HT-29 (cell line): ENCODE measurements at places on chromosomes 3 and 15. TPM values are rescaled to one million over a fixed set of nuclear protein-coding genes. Genes with fewer than 3 reads are reported as not detected.

The FHIT gene
- not detected in 2 replicates for total RNA-seq

The LTF gene
- total RNA-seq: 0.03 and 1.1 TPM in 2 replicates

The WDR93 gene
- 0.08 and 0.61 TPM in 2 replicates for total RNA-seq

The ALS2CL gene
- total RNA-seq: 13.2 and 14.9 TPM in 2 replicates

The PPP2R3A gene
- total RNA-seq: 2.1 and 2.3 TPM in 2 replicates

The CDC25A gene
- total RNA-seq: 16.3 and 33.6 TPM in 2 replicates

The ANKRD63 gene
- total RNA-seq: not detected in 2 replicates

The EHD4 gene
- 54.2 and 60.6 TPM in 2 replicates for total RNA-seq

The KNG1 gene
- not detected in 2 replicates for total RNA-seq

The PDIA3 gene
- 560 and 640 TPM in 2 replicates for total RNA-seq

DNA sequence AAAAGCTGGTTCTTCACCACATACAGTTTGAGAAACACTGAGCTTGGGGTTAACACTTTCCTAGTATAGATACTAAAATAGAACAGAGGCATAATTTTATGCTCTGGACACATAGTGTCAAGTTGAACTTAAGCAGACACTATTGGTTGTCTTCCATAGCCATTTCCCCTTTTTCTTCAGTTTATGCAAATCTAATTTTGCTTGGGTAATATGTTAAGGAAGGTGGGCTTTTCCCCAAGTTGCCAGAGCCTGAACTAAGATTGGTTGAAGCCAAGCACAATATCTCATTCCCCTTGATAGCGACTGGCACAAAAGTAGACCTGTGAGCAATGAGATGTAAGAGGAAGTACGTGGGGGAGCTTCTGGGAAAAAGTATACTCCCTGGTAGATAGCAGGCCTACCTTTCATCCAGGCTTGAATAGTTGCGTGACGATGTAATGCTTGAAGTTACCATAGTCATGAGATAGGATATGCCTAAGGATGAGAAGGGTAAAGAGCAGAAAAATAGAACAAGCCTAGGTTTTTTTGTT, 4.5 kb upstream of the POPDC2 start:
- no peak for DNase-seq

GRCh38 chr3:16723978-16724377, 118.8 kb upstream of the DAZL start:
- DNase-seq: peak; percentile 27

DNA sequence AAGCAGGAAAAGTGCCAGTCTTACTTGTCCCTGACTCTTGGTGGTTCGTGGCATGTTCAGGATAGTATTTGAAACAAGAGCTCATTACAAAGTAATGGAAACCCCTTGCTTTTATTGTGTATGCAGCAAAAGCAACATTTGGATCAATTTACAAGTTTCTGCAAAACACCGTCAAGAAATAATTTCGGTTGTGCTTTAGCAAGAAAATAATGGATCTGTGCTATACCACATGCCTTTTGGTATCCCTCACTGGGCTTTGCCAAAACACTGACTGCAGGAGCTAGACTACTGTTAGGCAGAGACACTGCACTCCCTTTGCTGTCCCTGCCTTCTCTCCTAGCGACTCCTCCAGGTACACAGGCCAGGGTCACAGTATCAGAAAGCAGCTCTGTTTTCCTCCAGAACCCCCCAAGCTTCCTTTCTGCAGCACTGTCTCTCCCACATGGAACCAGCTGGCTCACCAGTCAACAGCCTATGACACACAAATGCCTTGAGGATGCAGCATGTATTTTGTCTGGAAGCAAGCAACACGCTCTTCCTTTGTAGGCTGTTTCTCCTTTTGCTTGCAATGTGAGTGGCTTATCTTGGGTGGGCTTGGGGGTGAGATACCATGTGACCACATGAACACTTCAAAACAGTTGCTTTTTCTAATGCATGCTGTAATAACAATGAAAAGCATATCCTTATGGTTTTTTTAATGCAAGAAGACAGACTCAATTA, 111.4 kb downstream of the PGPEP1L start:
- DNase-seq: no peak

GRCh38 chr15:62505762-62506161, 340.7 kb upstream of the C2CD4B start:
- DNase-seq: no peak

- no peak for DNase-seq
These were observed 1.5 kb upstream of the AMOTL2 start for GRCh38 chr3:134375582-134376384.

GRCh38 chr3:161821591-161821990, 325.0 kb downstream of the OTOL1 start:
- no peak for DNase-seq

DNA sequence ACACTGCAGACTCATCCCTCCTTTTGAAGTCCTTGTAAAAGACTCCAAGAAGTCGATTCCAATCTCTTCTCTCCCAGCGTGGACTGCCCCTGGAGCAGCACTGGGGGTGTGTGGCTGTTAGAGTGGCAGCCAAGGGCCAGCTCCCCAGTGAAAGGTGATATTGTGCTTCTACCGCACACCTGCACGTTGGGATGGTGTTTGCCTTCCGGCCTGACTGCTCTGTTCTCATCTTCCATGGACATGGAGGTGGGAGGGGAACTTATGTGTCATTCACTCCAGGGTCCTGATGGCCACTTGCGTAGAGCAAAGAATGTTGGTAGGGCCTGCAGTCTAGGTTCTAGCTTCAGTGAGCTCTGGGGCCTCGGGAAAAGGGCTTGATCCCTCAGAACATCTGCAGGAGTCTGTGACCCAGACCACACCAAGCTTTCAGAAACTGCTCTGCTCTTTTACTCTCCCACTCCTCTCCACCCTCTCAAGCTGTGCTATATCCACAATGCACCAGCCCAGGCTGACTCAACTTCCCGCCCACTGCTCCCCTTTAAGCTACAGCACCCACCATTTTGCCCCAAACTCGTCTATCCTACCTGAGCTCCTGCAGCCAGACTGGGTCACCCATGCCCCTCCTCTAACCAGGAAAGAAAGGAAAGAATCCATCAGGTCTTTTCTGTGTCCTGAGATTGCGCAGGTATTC, 31.3 kb downstream of the LIPC start:
- no peak for DNase-seq

GRCh38 chr3:118641608-118642007, 393.0 kb downstream of the IGSF11 start:
- peak; percentile 15 for DNase-seq

DNA sequence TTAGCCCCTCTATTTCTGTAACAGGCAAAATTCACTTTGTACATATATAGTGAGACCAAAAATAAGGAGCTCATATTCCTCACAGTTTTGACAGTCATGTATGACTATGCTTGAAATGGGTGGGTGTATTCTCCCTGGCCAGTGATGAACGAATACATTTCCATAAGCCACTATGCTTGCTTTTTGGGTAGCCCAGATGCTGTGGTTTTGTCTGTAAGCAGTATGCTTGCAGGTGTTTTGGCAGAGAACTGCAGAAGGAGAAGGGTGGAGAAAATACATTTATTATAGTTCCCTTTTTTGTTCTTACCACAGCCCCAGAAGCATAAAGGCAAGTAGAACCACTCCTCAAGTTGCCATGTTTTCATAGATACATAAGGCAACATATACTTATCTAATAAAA, 131.2 kb downstream of the RBMS3 start:
- DNase-seq: no peak

GRCh38 chr15:59298225-59298853, 74.3 kb downstream of the MYO1E start:
- peak; percentile 69 for DNase-seq

DNA sequence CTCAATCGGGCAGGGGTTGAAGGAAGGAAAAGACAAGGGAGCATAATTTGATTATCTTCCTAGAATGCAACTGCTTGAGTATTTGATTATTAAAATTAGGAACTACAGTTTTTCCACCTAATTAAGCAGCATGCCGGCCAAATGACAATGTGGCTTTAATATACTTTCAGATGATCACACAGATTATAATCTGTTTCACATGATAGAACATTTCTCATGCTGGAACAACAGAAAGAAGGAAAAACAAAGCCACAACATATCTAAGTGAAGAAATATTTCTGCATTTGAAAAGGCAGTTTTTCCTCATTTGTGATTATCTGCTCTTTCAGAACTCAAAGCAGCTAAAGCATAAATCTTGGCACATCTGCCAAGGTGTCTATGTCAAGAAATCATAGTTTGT, 82.7 kb downstream of the STRIT1 start:
- no peak for DNase-seq

DNA sequence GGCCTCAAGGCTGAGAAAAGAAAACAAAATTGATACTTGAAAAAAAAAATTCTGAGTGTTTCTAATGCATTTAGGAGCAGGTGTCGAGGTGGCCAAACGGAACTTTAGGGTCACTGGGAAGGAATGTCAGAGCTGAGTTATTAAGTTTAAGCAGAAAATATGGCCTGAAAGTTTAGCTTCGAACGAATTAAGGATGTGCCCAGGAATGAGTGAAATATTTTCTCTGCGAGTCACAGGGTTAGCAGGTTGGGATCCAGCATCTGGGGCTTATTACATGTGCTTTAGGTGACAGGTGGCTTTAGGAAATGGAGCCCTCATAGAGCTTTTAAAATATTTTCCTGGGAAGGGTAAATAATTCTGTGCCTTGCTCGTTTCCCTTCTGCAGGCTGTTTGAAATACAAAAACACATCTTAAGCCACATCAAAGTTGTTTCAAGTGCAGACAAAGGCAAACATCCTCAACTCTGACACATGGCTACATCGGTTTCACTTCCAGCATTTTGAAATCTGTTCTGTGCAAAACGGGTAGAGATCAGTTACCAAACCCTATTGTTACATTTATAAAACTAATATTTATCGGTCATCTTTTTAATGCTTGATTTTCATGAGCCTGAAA, 143.1 kb upstream of the ARRDC4 start:
- DNase-seq: no peak

GRCh38 chr3:172787746-172788145, 37.2 kb downstream of the ECT2 start:
- DNase-seq: no peak

- no peak for DNase-seq
These were observed 807 bp upstream of the INAFM2 start for GRCh38 chr15:40322531-40323238.

DNA sequence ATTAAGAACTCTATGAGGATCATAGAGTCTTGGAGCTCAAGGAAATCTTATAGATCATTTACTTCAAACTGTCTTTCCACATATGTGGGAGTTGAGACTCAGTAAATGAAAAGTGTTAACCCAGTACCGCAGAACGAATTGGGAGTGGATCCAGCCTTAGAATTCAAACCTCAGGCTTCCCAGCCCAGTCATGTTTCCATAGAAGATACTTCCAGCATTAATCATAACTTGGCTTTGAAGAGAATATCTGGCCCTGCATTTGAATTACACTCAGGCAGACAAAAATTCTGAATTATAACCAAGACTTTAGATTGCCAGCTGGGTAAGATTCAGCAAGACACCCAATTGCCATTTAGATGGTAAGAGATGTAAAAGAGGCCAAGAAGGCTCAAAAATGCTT, 972.0 kb downstream of the TUSC7 start:
- no peak for DNase-seq
